Activated naive CD8-positive, alpha-beta T cell treated with anti-CD3 and anti-CD28 coated beads, Interleukin-2, amount 10 ng/mL, durations not matched to agents 7 days and 5 days (primary cell): ENCODE measurements at places on chromosomes 4 and X. TPM values are rescaled to one million over a fixed set of nuclear protein-coding genes. Genes with fewer than 3 reads are reported as not detected.

GRCh38 chr4:41814565-41814964 is 66.0 kb upstream of the PHOX2B start:
- DNase-seq: no peak

GRCh38 chr4:26959654-26960047 is 99.0 kb downstream of the STIM2 start:
- no peak for DNase-seq

DNA sequence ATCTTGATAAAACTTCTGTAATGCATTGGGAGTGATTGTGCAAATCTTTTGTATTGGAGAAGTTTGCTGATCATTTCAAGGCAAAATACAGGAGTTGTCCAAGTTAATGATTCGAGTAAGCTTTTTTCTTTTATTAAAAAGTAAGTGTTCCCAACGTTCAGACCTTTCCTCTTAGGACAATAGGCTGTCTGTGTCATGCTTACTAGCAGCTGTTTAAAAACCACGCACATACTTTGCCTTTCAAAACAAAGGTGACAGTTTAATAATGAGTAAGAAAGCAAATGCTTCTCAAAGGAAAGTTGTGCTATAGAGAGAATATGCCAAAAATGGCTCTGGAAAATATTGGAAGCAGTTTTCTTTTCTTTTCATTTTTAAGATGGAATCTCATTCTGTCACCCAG is 11.2 kb downstream of the TRAPPC11 start:
- DNase-seq: no peak

Gene GASK1B
- 0.60 TPM for total RNA-seq

Gene ARX
- total RNA-seq: not detected

Gene GC
- total RNA-seq: not detected
